ENCODE measurements at places on chromosomes 5 and 9.

DNA sequence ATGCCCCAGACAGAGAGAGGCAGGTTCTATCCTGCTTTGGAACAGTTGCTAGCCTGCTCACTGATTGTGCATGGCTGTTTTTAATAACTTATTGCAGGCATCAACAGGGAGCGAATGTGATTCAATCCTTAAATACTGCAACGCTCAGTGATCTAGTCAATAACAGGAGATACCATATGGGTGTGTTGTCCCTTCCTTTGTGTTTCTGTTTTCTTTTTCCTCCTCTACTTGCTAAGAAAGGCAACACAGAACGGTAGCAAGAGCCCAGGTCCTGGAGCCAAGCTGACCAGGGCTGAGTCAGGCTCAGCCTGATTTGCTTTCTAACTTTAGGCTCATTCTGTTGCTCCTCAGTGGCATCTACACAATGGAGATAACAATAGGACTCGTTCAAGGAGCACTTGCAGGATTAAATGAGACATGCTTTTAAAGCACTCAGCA is 98.6 kb upstream of the EQTN start:
- no peak for DNase-seq

DNA sequence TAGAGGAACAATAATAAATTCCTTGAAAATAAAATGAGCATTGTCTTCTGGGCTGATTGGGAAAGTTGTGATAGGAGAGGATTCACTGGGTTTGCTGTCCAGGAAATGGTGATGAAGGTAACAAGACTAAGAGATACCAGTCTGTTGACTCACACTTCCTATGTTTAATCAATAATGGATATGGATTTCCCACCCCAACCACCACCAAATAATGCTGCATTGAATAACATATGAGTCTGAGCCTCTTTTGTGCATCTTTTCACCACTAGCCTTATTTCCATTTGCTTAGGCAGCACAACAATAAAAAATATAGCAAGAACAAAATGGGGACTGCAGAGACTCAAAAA is 120.2 kb upstream of the NFIB start:
- no peak for DNase-seq

DNA sequence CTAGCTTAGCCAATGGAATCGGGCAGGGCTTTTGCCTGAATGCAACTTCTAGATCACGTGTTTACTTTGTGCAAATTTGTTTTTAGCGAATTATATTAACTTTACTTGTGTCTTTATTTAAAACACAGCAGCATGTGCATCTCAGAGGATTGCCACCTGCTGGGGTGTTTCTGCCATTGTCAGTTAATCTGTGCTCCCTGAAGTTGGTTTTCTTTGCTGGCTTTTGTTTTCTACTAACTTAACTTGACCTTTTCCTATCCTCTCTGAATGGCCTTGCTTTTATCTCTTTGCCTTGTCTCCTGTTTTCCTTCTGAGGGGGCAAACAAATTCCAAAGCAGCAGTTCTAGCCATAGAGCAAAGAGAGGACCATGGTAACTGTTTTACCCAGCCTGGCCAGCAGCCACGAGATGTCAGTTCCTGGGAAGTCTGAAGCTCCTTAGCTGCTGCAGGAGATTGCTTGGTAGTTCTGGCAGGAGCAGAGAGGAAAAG is 67.6 kb downstream of the ARHGEF28 start:
- DNase-seq = no peak

DNA sequence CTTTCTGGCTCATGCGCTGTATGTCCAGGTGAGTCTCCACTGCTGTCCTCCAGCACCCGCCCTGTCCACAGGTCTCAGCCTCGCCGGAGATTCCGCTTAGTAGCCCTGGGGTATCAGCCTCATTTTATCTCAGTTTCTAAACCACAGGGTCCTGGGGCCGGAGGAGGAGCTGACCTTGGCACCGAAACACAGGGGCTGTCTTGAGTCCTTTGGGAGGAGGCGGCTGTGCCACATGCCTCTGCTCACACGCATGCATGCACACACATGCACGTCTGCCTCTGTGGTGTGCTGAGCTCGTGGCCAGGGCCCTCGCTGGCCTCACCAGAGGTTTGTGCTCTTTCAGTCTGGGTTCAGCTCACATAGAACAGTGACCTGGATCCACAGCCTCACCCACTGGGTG is 23.3 kb downstream of the TRIP13 start:
- DNase-seq = no peak

DNA sequence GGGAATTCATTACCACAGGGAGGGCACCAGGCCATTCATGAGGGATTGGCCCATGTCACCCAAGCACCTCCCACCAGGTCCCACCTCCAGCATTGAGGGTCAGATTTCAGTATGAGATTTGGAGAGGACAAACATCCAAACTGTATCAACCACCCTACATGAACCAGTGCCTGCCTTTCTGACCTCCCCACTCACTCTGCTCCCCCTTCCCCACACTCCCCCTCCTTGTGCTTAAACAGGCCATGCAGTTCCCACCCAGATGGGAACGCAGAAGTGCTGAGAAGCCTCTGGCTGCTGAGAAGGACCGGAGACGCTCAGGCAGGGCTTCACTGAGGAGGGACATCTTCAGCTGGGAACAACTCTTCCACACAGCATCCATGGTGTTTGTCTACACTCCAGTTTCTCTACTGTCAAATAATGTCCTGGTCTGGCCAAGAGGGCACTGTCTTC is 30.0 kb upstream of the ADAMTS2 start:
- DNase-seq = no peak

DNA sequence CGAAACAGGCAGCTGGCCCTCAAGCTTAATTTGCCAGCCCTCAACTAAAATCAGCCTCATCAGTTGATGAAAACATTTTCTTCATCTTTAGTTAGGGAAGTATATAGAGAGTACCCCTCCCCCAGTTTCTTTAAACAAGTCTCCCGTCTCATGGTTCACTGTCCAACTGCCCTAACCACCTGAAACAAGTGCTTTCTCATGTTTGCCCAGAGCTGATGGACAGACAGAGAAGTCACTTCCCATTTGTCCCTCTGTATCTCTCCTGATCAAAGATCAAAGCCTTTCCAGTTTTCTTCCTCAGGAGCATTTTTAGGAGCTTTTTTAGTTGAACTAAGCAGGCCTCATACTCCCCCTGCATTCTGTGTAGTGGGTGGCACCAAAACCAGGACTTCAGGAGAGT is 21.7 kb downstream of the FUBP3 start:
- DNase-seq = no peak

DNA sequence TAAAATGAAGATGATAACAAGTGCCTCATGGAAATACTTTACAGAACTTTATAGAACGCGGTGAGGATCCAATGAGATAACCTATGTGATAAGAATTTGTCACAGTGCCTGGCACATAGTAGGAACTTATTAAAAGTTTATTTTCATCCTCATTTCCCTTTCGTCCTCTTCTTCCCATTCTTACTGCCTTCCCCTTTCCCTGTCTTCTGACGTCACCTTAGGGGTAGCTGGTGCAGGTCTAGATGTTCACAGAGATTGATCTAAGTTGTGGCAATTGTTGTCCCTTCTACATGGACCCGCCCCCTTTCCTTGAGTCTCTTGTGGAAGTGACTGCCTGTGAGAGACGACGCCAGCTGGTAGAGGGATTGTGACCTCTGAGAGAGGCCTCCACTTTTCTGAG is 46.5 kb upstream of the NTRK2 start:
- DNase-seq = no peak

DNA sequence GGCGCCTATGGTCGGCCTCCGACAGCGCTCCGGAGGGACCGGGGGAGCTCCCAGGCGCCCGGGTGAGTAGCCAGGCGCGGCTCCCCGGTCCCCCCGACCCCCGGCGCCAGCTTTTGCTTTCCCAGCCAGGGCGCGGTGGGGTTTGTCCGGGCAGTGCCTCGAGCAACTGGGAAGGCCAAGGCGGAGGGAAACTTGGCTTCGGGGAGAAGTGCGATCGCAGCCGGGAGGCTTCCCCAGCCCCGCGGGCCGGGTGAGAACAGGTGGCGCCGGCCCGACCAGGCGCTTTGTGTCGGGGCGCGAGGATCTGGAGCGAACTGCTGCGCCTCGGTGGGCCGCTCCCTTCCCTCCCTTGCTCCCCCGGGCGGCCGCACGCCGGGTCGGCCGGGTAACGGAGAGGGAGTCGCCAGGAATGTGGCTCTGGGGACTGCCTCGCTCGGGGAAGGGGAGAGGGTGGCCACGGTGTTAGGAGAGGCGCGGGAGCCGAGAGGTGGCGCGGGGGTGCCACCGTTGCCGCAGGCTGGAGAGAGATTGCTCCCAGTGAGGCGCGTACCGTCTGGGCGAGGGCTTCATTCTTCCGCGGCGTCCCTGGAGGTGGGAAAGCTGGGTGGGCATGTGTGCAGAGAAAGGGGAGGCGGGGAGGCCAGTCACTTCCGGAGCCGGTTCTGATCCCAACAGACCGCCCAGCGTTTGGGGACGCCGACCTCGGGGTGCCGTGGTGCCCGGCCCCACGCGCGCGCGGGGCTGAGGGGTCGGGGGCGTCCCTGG is 561 bp downstream of the DAPK1 start:
- DNase-seq = no peak

GRCh38 chr9:20553558-20554149 is 68.6 kb downstream of the MLLT3 start:
- DNase-seq = no peak

- DNase-seq = no peak
These were observed 1402.4 kb upstream of the NUDT12 start for GRCh38 chr5:104965006-104965405.

DNA sequence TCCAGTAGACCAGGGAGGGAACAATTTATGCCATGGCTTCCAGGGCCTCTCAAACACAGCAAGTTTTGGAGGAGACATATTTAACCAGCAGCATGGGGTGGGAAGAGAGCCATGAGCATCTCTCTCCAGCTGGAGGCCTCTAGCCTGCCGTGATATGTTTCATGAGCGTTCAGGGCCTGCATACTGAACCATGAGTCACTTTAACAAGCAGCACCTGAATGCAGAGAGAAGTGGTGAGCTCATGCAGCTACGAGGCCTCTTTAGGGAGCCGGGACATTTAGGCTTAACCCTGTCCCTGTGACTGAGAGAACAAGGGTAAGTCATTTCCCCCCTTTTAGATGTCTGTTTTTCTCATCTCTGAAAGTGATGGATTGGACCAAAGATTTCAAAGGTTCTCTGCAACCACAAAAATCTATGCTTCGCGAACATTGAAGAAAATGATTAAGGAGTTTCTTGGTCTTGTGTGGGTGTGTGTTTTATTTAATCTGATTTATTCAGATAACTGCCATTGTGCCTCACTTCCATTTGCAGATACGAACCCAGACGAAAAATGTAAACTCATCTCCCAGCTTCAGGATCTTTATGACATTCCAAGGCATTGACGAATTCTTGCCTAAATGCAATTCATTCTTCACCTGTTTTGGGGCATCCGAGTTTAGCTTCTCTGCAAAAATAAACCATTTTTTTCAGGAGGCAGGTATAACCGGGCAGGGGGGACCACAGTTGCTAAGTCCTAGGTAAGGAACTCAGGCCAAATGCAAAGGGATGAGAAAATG is 157.0 kb downstream of the GABBR2 start:
- no peak for DNase-seq

- no peak for DNase-seq
These were observed 245.1 kb downstream of the FSTL4 start for GRCh38 chr5:133367071-133367786.

DNA sequence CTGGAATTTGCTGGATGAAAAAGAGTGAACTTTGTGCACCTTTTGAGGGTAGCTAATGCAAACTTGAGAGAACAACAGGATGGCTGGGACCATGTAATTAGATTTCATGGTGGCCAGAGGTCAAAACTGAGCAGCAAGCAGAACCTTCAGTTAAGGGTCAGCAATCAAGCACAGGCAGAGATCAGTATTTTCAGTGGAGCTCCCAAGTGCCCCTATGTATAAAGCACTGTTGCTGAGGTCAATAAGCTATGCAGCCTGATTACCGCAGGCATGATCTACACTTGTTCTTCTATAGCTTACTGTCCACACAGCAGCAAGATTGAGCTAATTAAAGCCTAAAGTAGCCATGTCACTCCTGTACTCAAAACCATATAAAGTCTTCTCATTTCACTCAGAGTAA is 62.1 kb upstream of the TMC1 start:
- no peak for DNase-seq

GRCh38 chr5:176527246-176528222 is 9.7 kb downstream of the RNF44 start:
- no peak for DNase-seq

DNA sequence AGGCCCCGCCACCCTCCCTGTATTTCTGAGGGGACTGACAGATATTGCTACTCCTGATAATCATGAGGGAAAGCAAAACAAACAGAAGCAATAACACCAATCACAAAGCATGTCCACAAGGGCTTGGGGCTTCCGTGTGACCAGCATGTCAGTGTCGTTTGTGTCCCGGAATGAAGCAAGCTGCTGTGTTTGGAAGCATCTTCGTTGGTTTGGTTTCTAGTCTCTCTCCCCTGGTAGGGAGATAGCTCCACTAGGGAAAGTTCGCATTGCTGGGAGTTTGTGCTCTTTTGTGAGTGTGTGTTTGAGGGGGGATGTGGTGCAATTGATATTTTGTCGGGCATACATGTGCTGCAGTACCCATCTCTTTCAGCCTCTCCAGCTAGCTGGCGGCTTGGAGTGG is 1.4 kb downstream of the GRIA1 start:
- no peak for DNase-seq

- no peak for DNase-seq
These were observed 439.1 kb downstream of the DMAC1 start for GRCh38 chr9:7360513-7360912.

DNA sequence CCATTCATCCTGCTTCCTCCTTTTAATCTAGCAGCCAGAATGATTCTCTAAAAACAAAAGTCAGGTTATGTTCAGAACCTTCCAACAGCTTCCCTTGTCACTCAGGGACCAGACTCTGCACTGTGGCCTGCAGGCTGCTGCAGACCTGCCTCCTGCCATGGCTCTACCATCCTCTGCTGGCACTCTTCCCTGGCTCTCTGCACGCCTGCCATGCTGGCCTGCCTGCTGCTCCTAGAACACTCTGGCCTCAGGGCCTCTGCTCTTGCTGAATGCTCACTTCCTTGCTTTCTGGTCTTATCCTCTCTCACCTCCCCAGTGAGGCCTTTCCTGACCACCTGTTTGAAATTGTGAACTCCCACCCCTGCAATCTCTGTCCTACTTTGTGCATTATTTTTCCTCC is 149.4 kb downstream of the CD180 start:
- DNase-seq = no peak

GRCh38 chr5:83256091-83256780 is 178.9 kb downstream of the XRCC4 start:
- DNase-seq = no peak

- DNase-seq = no peak
These were observed 12.0 kb downstream of the SNX18 start for GRCh38 chr5:54529565-54529964.

GRCh38 chr5:67214707-67215447 is 18.3 kb upstream of the CD180 start:
- no peak for DNase-seq

GRCh38 chr5:10475931-10476676 is 34.4 kb downstream of the ROPN1L start:
- no peak for DNase-seq

GRCh38 chr9:134333234-134333873 is 7.1 kb downstream of the RXRA start:
- DNase-seq = no peak

Data from effector CD4-positive, alpha-beta T cell (primary cell).